ENCODE measurements at places on chromosomes 4 and X.

- DNase-seq, result no peak
Measured at GRCh38 chr4:13322681-13323101, 161.4 kb downstream of the RAB28 start.

DNA sequence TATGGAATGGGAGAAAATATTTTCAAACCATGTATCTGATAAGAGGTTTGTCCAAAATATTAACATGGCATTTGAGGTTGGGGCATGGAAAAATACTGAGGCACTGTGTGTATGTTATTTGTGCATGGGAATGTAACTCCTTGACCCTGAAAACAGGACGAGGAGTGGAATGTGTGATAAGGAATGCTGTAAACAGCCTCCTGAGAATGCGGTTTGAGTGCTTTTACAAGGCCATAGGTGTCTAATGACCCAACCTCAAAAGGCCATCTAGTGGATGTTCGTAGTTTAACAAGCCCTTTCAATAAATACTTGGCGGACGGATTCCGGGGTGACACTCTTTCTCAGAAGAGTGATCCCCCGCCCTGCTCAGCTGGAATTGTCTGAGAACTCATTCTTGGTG lies 162.9 kb upstream of the USP9X start:
- no peak for DNase-seq

- no peak for DNase-seq
Measured at GRCh38 chr4:76804096-76804495, 93.8 kb downstream of the SOWAHB start.

DNA sequence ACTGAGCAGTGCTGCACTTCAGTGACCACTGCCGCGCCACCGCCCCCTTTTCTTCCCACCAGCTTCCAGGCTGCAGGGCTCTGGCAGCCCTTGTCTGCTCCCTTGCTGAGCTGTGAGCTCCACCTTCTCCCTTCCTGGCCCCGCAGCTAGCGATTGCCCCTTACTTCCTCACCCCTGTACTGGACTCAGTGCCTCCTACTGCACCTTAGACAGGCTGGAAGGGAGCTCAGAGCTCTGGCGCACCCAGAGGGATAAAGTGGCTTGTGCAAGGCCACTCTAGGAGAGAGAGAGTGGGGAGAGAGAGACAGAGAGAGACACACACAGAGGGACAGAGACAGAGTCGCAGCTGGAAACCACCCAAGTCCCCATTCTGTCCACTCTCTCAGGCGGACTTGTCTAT lies 6.0 kb downstream of the RASL11B start:
- no peak for DNase-seq

DNA sequence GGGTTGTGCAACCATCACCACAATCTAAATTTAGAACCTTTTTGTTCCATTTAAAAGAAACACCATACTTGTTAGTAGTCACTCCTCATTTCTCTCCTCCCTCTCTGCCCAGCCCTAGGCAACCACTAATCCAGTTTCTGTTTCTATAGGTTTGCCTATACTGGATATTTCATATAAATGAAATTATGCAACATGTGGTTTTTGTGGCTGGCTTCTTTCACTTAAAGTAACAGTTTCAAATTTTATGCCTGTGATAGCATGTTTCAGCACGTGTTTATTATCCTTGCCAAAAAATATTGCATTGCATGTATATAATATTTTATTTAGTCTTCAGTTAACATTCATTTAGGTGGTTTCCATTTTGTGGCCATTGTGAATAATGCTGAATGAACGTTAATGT lies 437.6 kb downstream of the IL1RAPL1 start:
- DNase-seq, result no peak

DNA sequence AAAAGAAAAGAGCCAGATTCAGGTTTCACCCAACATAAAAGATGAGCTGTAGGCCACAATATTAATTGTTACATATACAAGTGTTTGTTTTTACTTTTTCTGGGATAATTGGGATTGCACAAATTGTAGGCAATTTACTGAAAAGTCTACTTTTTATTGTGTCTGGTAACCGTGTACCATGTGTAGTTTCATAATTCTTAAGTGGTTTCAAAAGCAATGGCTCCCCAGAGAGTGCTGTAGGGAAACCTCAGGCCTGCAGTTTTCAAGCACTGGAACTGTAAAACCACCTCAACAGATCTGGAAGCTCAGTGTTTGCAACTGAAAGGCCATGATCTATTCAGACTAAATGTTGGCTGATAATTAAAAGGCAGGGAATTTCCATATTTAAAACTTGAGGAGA lies 53.9 kb upstream of the MMAA start:
- no peak for DNase-seq

DNA sequence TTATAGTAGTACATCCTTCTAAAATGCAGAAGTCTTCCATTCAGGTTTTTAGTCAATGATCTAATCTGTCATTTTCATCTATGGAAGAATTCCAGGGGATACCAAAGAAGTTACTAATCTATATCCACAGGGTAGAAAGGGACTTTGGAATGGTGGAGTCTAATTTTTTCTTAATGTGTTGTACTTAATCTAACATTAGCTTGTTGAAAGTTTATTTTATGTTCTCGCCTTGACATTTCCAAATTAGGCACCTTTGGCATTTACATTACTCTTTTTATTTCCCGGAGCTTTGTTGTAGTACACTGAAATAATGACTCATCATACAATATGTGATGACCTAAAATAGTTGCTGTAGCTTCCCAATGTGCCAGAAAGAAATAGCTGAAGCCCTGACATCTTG lies 91.5 kb downstream of the HTR2C start:
- no peak for DNase-seq

- no peak for DNase-seq
Measured at GRCh38 chr4:144288011-144288903, 147.7 kb upstream of the GYPA start.

- no peak for DNase-seq
Measured at GRCh38 chr4:138292321-138292720, 50.2 kb upstream of the SLC7A11 start.

DNA sequence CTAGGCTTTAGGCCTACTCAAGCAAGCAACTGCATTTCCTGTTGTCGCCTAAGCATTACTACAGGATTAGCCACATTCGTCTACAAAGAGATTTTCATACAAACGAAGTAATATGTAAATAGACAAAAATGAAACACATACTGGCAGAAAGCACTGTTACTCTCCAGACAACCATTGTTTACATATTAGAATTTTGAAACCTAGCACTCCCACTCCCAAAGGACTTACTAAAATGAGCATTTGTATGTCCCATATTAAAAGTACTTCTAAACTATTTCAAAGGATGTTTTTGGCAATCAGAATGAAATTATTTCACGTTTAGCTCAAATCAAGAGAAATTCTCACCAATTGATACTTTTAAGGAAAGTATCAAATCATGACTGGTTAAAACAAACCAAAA lies 570.8 kb downstream of the PRR32 start:
- no peak for DNase-seq

- no peak for DNase-seq
Measured at GRCh38 chrX:13658602-13659001, 5.7 kb downstream of the TCEANC start.

DNA sequence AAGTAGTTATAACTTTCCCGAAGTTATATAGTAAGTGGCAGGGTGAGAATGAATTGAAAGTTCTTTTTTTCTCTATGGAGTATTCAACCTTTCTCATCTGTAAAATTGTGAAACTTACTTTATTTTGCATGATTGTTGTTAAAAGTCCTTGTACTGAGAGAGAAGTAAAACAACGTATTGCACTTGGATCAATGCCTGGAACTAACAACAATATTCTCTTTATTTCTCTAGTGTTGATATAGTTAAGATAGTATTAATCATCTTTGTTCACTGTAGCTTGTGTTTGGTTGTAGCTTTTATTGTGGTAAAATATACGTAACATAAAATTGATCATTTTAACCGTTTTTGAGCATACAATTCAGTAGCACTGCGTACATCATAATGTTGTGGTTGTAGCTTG lies 48.7 kb downstream of the STIM2 start:
- no peak for DNase-seq

DNA sequence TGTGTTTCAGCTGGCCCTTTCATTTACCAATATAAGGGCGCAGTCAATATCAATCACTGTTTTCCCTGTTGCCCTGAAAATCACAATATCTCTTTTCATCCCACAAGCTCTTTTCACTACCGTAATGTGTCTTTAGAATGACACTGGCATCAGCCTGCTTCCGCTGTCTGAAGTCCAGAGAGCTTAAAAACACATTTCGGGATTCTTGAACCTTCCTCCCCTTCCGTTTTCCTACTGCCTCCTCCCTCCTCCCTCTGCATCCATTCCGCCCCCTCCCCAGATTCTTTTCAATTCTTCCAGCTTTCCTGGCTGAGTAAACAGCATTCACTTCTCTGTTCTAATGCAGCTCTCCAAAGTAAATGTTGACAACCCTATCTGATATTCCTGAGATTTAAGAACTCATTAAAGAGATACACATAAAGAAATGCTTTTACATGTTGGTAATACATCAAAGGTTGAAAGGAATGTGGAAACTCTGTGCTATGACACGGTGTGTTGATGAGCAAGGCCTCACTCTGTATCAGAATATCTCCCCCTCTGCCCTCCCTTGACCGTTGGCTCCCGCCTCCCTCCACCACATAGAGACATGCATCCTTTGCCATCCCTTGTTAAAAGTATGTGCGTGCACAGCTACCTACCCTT lies 83.5 kb upstream of the SPRY1 start:
- DNase-seq, result no peak

- no peak for DNase-seq
Measured at GRCh38 chr4:164828955-164829354, 48.0 kb upstream of the APELA start.

DNA sequence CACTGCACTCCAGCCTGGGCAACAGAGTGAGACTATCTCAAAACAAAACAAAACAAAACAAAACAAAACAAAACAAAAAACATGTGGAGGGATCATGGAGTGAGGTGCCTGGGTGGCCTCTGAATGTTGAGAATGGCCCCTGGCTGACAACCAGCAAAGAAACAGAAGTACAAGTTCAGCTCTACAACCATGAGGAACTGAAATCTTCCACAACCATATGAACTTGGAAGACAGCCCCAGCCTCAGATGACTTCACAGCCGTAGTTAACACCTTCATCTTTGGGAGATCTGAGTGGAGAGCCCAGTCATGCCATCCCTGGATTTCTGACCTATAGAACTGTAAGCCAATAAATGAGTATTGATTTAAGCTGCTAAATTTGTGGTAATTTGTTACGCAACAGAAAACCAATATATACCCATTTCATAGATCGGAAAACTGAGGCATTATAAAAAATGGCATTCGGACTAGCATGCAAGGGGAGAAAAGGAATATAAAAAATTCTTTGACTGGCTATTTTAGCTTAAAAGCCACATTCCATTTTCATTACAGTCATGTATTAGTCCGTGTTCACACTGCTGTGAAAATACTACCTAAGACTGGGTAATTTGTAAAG lies 138.7 kb upstream of the RAPGEF2 start:
- DNase-seq, result no peak

GRCh38 chr4:7009564-7009963 lies 33.6 kb upstream of the TADA2B start:
- DNase-seq, result no peak

DNA sequence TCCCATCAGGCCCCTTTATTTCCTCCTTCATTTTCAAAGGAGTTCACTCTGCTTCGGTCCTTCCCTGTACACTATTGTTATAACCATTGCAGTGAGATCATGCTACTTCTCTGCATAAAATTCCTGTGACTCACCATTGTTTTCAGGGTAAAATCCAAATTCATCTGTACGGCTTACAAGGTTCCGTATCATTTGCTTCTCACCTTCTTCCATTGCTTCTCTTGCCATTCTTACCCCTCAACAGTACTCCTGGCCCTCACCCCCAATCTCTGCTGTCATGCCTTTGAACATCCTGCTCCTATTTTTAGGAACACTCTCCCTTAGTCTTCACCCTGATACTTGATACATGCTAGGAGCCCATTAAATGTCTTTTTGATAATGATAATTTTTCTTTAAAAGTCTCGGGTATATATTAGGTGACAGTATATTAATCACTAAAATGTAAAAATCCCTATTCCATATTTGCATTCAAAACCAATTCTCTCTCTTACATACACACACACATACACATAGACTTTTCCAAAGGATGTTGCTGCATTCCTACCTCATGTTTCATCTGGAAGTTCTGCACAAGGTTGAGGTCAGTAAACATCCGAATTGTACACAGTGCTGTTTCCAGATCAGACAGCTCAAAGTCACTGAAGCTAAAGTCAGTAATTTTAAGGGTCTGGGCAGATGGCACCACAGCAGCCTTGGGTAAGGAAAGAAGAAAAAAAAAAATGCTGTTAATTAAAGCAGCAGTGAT lies 103.4 kb downstream of the PDE5A start:
- DNase-seq, result no peak

All from activated CD4-positive, alpha-beta T cell treated with anti-CD3 and anti-CD28 coated beads, Interleukin-2, amount 50 U/mL, for 24 hours (primary cell).